ENCODE measurements at places on chromosomes 16 and 17. TPM values are rescaled to one million over a fixed set of nuclear protein-coding genes. Genes with fewer than 3 reads are reported as not detected.
A peak's percentile ranks its signal among the peaks of the same experiment; 100 is the strongest.

The ABCC12 gene
- total RNA-seq, result not detected

The AURKB gene
- 40.2 TPM for total RNA-seq

The SECTM1 gene
- 2.0 TPM for total RNA-seq

The TRPV3 gene
- 0.43 TPM for total RNA-seq

The EVPL gene
- total RNA-seq, result not detected

The GRB7 gene
- total RNA-seq, result 0.17 TPM

The CLDN7 gene
- 0.29 TPM for total RNA-seq

The ZPBP2 gene
- total RNA-seq, result not detected

The SRCIN1 gene
- 0.18 TPM for total RNA-seq

The FOXC2 gene
- total RNA-seq, result 7.7 TPM

The HBQ1 gene
- total RNA-seq, result not detected

The SLC13A2 gene
- total RNA-seq, result not detected

The MLYCD gene
- total RNA-seq, result 2.3 TPM

DNA sequence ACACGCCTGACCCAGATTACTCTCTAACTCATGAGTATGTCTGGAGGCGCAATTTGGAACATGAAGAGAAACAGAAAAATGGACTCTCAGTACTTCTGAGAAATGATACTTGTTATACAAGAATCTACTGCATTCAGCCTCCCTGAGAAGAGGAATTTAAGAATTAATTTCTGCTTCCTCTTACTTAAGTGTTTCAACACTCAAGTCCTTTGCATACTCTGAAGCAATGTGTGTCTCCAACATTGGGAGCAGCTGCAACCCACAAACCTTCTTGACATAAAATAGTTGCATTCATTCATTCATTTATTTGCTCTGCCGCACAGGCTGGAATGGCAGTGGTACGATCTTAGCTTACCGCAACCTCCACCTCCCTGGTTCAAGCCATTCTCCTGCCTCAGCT lies 199.8 kb downstream of the NPIPA7 start:
- no peaks in the 10 kb centered on the region for H3K36me3 ChIP-seq
- H3K4me1 ChIP-seq, result no peaks in the 10 kb centered on the region
- H3K27ac ChIP-seq, result no peak overlapping the region
- H3K4me3 ChIP-seq, result no peak overlapping the region

DNA sequence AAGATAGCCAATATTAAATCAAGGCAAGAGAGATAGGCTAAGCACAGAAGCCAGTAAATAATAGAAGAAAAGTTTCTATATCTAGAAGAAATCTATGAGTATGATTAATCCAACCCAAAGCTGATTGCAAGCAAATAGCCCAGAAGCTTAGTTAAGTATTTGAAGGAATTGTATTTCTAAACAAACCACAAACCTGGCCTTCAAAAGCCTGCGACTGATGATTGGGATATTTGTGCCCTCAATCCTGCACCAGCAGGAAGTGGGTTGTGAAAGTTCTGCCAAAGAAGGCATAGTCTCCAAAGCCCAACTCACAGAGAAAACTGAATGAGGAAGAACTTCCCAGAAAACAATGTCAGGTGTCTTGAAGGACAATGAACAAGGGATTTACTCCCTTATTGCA lies 114.5 kb upstream of the C17orf78 start:
- H3K4me3 ChIP-seq, result no peak overlapping the region
- H3K27me3 ChIP-seq, result peaks cover 1% of the 10 kb centered on the region
- peaks cover 18% of the 10 kb centered on the region for H3K4me1 ChIP-seq
- peaks cover 38% of the 10 kb centered on the region for H3K36me3 ChIP-seq
- no peak overlapping the region for H3K27ac ChIP-seq

- no peak overlapping the region for H3K4me3 ChIP-seq
- H3K27ac ChIP-seq, result no peak overlapping the region
- H3K4me1 ChIP-seq, result no peaks in the 10 kb centered on the region
- no peaks in the 10 kb centered on the region for H3K36me3 ChIP-seq
- no peak for DNase-seq
These were observed 40.1 kb upstream of the RPL38 start for GRCh38 chr17:74163271-74163821.

- no peaks in the 10 kb centered on the region for H3K27me3 ChIP-seq
- peaks cover 28% of the 10 kb centered on the region for H3K36me3 ChIP-seq
- no peak overlapping the region for H3K27ac ChIP-seq
- H3K4me1 ChIP-seq, result peaks cover 51% of the 10 kb centered on the region
- no peak for DNase-seq
These were observed 7.9 kb downstream of the DYNLL2 start for GRCh38 chr17:58091024-58091567.

DNA sequence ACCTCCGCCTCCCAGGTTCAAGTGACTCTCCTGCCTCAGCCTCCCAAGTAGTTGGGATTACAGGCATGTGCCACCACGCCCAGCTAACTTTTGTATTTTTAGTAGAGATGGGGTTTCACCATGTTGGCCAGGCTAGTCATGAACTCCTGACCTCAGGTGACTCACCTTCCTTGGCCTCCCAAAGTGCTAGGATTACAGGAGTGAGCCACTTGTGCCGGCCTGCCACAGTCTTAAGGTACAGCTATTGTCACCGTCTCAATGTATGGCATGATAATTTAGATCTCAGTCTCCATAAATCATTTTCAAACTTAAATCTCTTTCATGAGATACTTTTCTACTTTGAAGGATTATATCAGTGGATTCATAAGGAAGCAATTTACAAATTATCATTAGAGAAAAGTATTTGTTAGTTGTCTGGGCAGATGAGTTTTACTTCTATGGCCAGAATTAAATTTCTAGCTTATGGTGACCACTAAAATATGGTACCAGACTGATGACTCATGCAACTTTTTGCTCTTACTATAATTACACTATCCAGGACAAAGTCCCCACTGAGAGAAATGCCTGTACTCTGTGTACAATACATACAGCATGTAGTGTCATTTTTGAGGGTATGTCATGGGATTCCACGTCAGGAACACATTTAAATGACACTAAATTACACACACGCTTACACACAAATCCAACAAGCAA lies 1230.3 kb upstream of the GOT2 start:
- peaks cover 3% of the 10 kb centered on the region for H3K27me3 ChIP-seq
- no peaks in the 10 kb centered on the region for H3K4me1 ChIP-seq
- H3K36me3 ChIP-seq, result no peaks in the 10 kb centered on the region
- no peak overlapping the region for H3K4me3 ChIP-seq
- no peak overlapping the region for H3K27ac ChIP-seq

DNA sequence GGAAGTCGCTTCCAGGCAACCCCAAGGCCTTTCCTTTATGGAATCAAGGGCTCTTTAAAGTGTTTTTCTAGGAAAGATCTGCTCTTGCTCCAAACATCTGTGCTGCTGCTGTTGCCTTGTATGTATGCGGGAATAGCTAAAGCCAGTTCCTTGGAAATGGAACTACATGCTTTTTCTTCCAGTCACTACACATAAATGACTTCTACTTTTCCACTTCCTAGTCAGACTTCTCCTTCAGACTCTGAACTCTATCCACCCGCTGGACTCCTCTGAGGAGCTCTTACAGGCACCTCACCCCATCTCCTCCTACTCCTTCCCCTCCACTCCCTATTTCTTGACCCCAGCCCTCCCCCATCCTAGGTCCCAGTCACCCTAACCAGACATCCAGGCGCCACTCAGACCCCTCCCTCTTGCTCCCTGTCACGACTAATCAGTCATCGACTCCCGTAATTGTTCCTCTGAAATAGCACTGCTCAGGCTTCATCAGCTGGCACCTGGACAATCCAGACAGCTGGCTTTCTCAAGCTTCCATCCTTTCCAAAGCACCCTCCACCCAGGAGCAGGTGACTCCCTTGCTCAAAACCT lies 15.0 kb upstream of the PEMT start:
- no peaks in the 10 kb centered on the region for H3K36me3 ChIP-seq
- peaks cover 5% of the 10 kb centered on the region for H3K27me3 ChIP-seq
- peak overlapping the region; percentile 75 for H3K27ac ChIP-seq
- no peak for DNase-seq
- peaks cover 28% of the 10 kb centered on the region for H3K4me1 ChIP-seq

- no peaks in the 10 kb centered on the region for H3K4me1 ChIP-seq
- H3K36me3 ChIP-seq, result 0 out of 2 replicates have a peak, but pooled peaks cover 5% of the 10 kb centered on the region
- DNase-seq, result no peak
- H3K4me3 ChIP-seq, result no peak overlapping the region
These were observed 15.2 kb upstream of the SSTR5 start for GRCh38 chr16:1057252-1057932.

- no peak for DNase-seq
- peaks cover 11% of the 10 kb centered on the region for H3K4me1 ChIP-seq
- H3K27ac ChIP-seq, result no peak overlapping the region
- H3K36me3 ChIP-seq, result no peaks in the 10 kb centered on the region
- peaks cover 20% of the 10 kb centered on the region for H3K27me3 ChIP-seq
- no peak overlapping the region for H3K4me3 ChIP-seq
These were observed 10.3 kb upstream of the NPTX1 start for GRCh38 chr17:80486692-80487091.

GRCh38 chr17:31313982-31314781 lies at the start of gene EVI2B:
Gene EVI2B, minus strand, starts transcription at chr17:31314054. Its CDS starts 8,445 bp downstream, at chr17:31305609.
- H3K4me1 ChIP-seq, result peaks cover 27% of the 10 kb centered on the region
- no peaks in the 10 kb centered on the region for H3K27me3 ChIP-seq
- H3K36me3 ChIP-seq, result peaks cover 22% of the 10 kb centered on the region
- H3K4me3 ChIP-seq, result peak within 1 kb of the TSS; percentile 60

- peaks cover 38% of the 10 kb centered on the region for H3K4me1 ChIP-seq
- peak; percentile 94 for DNase-seq
- peak overlapping the region; percentile 94 for H3K27ac ChIP-seq
- no peaks in the 10 kb centered on the region for H3K36me3 ChIP-seq
- H3K4me3 ChIP-seq, result peak overlapping the region; percentile 45
- H3K27me3 ChIP-seq, result peaks cover 6% of the 10 kb centered on the region
These were observed 53.3 kb upstream of the TOB1 start for GRCh38 chr17:50919321-50920040.

GRCh38 chr16:87849419-87850008 lies 19.8 kb downstream of the SLC7A5 start:
- peaks cover 30% of the 10 kb centered on the region for H3K4me1 ChIP-seq
- no peak overlapping the region for H3K4me3 ChIP-seq
- H3K27ac ChIP-seq, result no peak overlapping the region
- no peak for DNase-seq

GRCh38 chr16:4053301-4053845 lies 62.9 kb downstream of the ADCY9 start:
- peaks cover 62% of the 10 kb centered on the region for H3K4me1 ChIP-seq
- peaks cover 3% of the 10 kb centered on the region for H3K27me3 ChIP-seq
- H3K4me3 ChIP-seq, result peak overlapping the region; percentile 79
- DNase-seq, result no peak
- peaks cover 10% of the 10 kb centered on the region for H3K36me3 ChIP-seq

DNA sequence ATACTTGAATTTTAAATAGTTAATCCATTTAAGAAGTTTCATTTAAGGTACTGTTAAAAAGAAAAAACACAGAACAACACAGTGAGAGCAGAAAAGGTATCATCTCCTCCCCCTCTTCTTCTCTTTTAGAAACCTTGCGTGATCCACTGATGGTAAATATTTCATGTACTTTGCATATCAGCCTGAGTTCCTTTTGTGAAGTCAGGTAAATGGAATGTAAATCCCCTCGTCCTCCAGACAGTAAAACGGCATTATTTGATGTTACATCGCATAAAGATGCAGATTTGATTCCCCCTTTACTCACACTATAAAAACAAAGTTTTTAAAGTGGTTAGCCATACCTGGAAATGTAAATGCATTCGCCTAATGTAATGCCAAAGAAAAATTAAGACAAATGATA lies 234.4 kb downstream of the WWOX start:
- H3K4me1 ChIP-seq, result no peaks in the 10 kb centered on the region
- no peak overlapping the region for H3K4me3 ChIP-seq
- H3K27ac ChIP-seq, result no peak overlapping the region
- H3K27me3 ChIP-seq, result no peaks in the 10 kb centered on the region
- no peaks in the 10 kb centered on the region for H3K36me3 ChIP-seq

DNA sequence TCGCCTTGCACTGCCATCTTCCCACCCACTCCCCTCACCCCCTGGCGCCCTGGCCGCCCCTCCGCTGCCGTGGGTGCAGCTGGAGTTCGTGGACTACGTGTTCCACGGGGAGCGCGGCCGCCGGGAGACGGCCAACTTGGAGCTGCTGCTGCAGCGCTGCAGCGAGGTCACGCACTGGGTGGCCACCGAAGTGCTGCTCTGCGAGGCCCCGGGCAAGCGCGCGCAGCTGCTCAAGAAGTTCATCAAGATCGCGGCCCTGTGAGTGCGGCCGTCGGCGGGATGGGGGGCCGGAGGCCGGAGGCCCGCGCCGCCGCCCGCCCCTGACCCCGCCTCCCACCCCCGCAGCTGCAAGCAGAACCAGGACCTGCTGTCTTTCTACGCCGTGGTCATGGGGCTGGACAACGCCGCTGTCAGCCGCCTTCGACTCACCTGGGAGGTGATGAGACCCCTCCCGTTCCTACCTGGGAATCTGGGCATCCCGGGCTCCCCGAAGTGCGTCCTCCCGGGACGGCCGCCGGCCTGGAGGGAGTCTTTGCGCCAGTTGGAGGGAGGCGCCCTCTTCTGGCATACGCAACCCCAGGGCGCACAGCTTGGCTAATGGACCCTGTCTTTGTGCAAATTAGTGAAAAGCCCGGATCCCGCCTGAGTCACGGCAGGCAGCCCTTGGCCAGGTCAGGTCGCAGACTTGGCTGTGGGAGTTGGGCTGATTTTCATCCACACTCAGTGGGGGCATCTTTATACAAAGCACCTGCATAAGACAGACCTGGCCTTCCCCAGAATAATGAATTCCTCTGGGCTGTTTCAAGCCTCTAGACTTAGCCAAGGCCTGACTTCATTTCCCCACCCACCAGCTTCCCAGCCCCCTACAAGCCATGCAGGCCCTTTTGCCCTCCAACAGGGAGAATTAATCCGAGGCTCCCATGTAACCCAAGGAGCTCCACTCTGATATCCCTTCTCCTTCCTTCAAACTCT lies 14.3 kb downstream of the RAPGEFL1 start:
- no peaks in the 10 kb centered on the region for H3K36me3 ChIP-seq
- peak; percentile 71 for DNase-seq
- H3K27me3 ChIP-seq, result peaks cover 6% of the 10 kb centered on the region
- peak overlapping the region; percentile 89 for H3K4me3 ChIP-seq

DNA sequence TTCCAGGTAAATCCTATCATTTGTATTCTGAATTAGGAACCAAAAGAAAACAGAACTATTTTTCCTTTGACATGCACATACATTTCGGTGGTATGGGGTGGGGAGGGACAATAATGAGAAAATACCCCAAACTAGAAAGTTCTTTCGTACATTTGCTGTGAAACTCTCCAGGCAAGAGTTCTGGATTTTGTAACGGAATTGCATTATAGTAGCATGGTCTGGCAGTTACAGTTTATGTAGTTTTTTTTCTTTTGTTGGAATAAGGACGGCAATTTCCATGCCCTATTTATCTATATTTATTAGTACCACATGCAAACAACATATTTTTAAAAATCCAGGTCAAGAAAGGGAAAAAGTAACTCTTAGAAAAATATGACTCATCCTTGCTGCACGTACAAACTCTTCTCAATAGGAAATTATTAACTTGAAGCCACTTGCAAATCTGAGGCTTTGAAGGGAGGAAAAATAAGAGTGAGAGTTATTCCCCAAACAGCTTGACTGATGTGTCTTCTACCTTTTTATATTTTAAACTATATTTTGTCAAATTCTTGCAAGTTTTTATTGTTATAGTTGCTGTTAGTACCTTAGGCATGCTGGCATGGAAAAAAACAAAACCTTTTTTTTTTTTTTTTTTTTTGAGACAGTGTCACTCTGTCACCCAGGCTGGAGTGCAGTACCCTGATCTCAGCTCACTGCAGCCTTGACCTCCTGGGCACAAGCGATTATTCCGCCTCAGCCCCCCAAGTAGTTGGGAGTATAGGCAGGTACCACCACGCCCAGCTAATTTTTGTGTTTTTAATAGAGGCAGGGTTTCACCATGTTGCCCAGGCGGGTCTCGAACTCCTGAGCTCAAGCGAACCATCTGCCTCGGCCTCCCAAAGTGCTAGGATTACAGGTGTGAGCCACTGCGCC lies 69.3 kb downstream of the WWP2 start:
- H3K27ac ChIP-seq, result peak overlapping the region; percentile 33
- DNase-seq, result peak; percentile 3
- no peak overlapping the region for H3K4me3 ChIP-seq
- peaks cover 27% of the 10 kb centered on the region for H3K4me1 ChIP-seq
- H3K27me3 ChIP-seq, result no peaks in the 10 kb centered on the region

All from HFFc6 (cell line).